ENCODE measurements at places on chromosomes 11 and 22.

DNA sequence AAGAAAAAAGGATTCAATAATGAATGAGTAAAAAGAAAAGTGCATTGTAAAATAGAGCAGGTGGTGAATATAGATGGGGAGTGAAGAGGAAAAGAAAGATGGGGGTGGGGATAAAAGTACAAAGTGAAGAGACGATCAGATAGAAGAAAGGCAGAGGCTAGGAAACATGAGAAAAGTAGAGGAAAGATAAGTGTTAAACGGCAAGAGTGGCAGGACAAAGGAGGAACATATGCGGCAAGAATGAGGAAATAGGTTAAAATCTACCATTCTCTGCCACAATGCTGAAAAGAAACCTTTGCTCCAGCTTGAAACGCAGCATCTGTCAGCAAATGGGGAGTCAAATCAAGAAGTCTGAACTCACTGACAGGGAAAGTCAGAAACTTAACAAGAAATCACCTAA lies 6.8 kb downstream of the FUT4 start:
- peak; percentile 36 for DNase-seq

DNA sequence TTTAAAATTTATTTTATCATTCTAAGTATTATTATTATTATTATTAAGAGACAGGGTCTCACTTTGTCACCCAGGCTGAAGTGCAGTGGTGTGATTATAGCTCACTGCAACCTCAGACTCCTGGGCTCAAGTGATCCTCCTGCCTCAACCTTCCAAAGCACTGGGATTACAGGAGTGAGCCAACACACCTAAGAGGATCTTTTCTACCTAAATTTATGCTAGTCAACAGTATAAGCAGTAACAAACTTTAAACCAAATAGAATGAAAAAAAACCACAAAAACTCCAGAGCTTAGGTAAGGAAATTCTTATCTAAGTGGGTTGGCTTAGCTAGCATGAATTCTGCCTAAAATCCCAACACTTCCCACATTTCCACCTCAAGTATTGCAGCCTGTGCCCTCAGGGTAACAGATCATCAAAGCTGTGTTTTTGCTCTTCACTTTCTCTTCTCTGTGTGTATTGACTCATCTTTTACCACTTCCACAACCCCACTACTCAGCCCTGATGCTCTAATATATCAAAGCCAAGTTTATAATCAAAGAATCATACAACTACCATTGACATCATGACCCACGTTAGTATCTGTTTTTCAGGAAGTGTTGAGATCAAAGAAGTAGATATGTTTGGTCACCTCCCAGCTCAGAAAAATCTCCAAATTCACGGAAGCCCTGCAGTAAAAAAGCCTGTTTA lies 93.7 kb upstream of the SPON1 start:
- no peak for DNase-seq

GRCh38 chr11:35210876-35211546 lies 72.0 kb downstream of the CD44 start:
- no peak for DNase-seq

DNA sequence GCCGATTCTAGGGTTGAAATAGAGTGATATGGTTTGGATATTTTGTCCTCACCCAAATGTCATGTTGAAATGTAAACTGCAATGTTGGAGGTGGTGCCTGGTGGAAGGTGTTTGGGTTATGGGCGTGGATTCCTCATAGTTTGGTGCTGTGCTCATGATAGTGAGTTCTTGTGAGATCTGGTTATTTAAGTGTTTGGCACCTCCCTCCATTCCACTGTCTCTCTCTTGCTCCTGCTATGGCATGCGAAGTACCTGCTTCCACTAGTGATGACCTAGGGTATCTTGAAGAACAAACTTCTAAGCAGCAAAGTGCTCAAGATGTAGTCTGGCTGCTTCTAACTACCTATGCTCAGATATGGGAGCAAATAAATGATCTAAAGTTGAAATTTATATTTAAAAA lies 56.0 kb upstream of the TSPAN18 start:
- no peak for DNase-seq

DNA sequence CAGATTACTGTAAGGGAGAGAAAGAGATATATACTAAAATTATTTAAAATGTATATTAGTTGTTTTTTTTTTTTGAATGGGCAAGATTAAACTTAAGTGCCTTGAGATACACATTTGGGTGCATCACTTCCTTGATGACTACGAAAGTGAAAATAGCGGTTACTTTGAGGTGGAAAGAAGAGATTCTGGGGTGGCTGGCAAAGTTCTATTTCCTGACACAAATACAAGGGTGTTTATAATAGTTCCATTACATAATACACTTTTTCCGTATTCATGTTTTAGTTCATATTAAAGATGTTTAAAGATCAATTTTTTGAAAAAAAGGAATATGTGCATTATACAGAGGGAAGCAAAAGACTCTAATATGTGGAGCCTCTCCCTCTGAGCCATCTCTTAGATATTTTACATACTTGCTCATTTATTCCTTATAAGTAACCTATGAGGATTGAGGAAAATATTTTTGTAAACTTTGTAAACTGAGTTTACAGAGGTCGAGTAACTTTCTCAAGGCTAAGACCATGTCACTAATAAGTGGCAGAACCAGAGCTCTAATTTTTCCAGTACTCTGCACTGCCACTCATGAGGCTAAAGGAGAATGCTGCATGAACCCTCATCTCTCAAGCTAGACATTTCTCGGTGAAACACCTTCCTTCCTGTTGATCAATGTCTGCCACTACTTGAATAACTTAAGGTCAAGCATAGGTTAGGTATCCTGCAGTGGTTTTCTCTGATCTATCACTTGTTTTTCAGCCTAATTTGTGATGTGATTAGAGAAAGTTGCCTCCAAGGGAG lies 58.6 kb downstream of the DDIAS start:
- peak; percentile 41 for DNase-seq

- peak; percentile 27 for DNase-seq
Observed at GRCh38 chr11:10484461-10485180, 29.6 kb downstream of the AMPD3 start.

GRCh38 chr11:64384981-64385944 lies 26.3 kb downstream of the RPS6KA4 start:
- no peak for DNase-seq

DNA sequence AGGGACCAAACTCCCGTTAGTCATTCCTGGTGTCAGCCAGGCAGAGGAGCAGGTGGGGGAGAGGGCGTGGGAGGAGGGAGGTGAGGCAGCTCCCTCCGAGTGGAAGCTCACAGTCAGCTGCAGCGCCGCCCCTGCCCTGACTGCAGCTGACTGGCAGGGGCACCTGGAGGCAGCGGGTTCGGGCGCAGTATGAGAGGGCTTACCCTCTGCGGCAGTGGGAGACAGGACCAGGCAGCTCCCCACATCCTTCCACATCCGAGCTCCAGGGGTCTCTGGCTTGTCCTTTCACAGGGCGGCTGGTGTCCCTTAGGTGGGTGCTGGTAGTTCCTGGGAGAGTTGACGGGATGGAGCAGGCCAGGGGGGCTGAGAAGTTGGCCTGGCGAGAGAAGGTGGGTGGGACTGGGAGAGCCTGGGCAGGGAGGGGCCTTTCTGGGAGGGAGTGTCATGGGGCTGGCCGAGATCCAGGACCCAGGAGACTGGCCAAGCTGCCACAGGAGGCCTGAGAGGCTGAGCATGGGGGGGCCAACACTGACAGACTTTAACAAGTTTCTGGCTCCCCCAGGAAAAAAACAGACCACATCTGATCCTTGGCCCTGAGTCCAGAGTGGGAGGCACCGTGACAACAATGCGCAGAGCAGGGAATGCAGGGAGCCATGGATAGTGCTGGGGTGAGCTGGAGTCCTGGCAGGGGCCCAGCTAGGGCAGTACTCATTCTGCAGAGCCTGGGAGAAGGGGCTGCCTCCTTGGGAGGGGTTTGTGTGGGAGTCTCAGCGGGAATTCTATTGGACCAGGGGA lies 4.9 kb downstream of the ADORA2A start:
- DNase-seq, result no peak

DNA sequence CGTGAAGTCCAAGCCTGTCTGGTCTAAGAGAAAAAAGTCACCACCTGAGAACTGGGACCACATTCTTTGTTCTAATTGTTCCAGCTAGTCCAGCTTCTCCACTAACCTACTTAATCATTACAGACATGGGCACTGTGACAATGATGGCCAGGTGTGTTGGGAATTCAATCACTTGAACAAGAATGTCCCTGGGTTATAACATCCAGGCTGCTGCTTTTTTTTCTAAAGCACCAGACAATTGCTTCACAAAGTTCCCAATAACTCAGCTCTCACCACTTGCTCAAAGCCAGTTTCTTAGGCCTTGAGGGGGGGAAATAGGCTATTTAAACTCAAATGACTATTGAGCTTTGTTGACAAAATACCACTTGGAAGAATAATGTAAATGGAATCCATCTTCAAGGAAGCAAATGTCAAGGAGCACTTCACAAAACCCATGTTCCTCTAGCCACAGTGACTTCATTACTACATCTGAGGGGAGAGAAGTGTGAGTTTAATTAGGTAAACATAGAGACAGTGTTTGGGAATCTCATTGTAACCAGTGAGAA lies 80.3 kb downstream of the ME3 start:
- no peak for DNase-seq

GRCh38 chr11:118514103-118514502 lies 13.2 kb upstream of the TTC36 start:
- DNase-seq, result no peak

Measured in GM13976 (cell line).